ENCODE measurements at places on chromosomes 4 and X.

GRCh38 chr4:75004755-75005668 lies 72.1 kb downstream of the PARM1 start:
- no peak for DNase-seq

DNA sequence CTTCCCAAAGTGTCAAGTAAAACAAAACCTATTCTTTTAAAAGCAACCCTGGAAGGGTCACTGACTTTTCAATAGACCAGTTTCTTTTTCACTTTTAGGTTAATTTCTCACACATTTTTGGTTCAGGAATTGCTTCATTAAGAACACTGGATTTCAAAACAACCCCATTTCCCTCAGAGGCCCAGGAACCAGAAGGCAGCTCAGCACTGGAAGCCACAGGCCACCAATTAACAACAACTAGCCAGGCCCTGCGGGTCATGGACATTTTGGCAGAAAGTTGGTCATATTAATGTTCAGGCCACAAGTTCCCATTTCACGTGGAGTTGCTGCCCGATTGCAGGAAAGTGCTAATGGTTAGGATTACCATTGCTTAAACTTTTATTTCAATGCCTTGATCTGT lies 39.8 kb downstream of the HAND2 start:
- peak; percentile 2 for DNase-seq

DNA sequence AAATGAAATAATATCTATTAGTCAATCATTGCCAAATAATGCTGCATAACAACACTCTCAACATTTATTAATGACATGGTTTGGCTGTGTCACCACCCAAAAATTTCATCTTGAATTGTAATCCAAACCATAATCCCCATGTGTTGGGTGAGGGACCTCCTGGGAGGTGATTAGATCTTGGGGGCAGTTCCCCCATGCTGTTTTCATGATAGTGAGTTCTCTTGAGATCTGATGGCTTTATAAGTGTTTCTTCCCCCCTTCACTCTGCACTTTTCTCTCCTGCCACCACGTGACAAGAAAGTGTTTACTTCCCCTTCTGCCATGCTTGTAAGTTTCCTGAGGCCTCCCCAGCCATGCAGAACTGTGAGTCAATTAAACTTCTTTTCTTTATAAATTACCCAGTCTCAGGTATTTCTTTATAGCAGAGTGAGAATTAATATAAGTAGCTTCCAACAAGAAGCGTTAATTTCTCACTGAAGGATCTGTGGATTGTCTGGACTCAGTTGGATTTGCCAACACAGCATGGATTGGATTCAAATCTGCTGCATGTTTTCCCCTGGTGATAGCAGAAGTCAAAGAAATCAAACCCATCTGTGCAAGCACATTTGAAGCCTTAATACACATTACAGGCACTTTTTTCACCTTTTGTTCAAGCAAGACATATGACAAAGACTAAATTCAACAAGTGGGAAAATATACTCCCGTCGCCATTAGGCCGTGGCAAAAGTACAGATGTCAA lies 216.6 kb downstream of the PDGFC start:
- DNase-seq = no peak

DNA sequence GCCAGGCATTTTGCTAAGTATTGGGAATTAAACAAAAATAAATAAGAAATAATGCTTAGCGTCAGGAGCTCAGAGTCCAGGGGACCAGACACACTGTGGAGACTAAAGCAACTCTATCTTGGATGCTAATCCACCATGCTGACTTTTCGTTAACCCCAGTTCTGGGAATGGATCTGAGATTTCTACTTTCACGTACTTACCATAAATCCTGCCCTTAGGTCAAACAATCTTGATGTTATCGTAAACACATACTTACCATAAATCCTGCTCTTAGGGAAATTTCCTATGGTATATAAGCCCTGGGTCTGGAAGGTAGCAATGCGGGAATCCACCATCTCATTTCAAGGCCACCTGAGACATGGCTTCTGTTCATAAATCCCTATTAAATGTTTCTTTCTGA lies 204.5 kb upstream of the IGFBP7 start:
- no peak for DNase-seq

GRCh38 chr4:151093203-151093602 lies 6.2 kb upstream of the RPS3A start:
- DNase-seq = no peak
